ENCODE measurements at places on chromosomes 2 and 18.

- DNase-seq = no peak
Observed at GRCh38 chr18:9029131-9029530, 73.4 kb upstream of the NDUFV2 start.

GRCh38 chr2:210954386-210954907 lies 398.0 kb downstream of the CPS1 start:
- no peak for DNase-seq

- peak; percentile 47 for DNase-seq
Observed at GRCh38 chr2:188414869-188415753, 123.4 kb downstream of the GULP1 start.

DNA sequence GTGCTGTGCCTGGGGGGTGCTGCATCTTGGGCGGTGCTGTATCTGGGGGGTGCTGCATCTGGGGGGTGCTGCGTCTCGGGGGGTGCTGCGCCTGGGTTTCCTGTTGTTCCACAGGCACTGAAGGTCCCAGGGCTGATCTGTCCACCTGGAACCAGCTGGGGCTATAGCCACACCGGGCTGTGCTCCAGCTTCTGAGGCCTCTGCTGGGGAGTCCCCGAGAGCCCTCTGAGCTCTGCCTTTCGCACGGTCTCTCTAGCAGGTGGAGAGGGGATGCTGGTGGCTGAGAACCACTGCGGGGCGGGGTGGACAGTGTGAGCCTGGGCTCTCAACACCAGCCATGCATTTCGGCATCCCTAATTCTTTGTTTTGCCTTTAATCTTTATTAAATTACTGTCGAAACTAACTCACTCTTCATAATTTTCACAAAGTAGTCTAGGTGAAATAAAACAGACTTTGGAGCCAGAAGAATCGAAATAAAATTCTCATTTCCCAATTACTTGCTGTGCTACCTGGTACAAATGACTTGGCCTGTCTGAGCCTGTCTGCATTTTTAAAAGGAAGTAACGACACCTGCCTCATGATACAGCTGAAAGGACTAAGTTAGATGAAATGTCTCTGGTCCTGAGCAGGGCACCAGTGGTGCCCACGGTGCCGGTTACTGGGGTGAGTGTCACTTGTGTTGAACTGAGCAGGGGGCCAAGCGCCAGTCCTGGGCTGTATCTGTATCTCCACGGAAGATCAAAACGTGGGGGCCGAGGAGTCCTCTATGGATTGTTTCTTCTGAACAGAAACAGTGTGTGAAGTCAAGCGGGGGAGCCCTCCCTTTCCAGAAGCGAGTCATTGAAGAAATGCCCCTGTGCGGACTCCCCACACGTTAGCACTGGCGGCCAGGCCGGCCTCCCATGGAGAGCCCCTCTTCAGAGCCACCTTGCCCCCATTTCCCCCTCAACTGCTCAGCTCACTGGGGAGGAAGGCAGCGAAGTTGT lies 142.0 kb downstream of the ASB1 start:
- DNase-seq = no peak

- DNase-seq = no peak
Observed at GRCh38 chr18:25915907-25916306, 174.5 kb downstream of the SS18 start.

GRCh38 chr2:241895712-241896641 lies 26.4 kb downstream of the RTP5 start:
- peak; percentile 36 for DNase-seq

DNA sequence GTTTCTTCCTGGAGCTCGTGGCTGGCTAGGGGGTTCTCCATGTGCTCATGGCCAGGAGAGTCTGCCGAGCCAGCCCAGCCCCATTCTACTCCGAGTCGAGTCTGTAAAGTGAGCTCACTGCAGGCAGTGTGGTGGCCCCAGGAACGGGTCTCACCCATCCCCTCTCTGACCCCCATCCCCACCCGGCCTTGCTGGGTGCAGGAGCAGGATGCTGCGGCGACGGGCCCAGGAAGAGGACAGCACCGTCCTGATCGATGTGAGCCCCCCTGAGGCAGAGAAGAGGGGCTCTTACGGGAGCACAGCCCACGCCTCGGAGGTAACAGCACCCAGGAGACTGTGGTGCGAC lies 1.4 kb downstream of the ANO7 start:
- DNase-seq = no peak

DNA sequence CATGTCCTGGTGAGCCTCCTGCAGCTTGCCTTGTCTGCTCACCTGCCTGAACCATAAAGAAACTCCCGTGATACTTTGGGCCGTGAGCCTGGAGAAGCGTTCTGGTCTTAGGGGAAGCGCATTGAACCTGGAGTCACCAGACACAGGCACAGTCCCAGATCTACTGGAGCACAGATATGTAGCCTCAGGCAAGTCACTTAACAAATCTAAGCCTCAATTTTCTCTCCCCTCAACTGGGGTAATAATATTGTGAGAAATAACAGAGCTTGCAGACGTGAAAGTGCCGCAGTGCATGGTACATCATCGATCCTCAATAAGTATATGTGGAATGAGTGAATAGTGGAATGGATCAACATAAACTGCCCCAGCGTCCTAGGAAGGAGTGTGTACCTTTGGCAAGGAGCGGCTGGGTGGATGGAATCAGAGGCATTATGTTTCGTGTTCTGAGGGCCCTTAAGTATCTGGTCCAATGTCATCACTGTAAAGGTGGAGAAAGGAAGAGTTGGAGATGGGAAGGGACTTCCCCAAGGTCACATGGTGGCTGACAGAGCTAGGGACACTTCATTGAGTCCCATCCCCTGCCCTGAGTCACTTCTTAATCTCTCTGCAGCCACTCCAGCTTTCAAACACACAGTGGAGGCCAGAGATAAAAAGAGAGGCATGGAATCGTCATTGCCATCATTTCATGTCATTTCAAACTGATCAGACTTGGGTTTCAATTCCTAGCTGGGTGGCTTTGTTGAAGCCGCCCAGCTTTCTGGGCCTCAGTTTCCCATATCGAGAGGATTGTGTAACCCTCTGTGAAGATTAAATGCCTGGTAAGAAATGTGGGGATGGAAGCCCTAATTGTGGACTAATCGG lies 172.4 kb downstream of the DDX1 start:
- DNase-seq = no peak

GRCh38 chr18:54742120-54742519 lies 86.2 kb upstream of the RAB27B start:
- no peak for DNase-seq

- no peak for DNase-seq
Observed at GRCh38 chr2:58032764-58033080, 13.9 kb upstream of the VRK2 start.

- DNase-seq = no peak
Observed at GRCh38 chr2:27077231-27077630, 1.2 kb upstream of the EMILIN1 start.

DNA sequence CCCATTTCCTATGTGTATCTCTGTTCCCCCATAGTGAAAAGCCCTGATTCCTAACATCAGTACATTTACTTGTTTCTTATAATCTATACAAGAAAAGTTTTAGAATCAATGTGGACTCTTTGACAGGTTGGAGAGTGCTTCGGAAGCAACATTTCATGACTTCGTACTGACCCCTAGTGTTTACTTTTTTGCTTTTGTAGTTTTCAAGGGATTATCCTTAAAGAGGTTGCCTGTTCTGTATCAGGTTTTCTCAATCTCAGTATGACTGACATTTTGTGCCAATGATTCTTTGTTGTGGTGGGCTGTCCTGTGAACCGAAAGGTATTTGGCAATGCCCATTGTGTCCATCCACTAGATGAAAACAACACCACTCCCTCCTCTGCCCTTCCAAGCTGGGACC lies 43.3 kb upstream of the SERPINB2 start:
- DNase-seq = peak; percentile 70

- DNase-seq = peak; percentile 99
Observed at GRCh38 chr2:44100351-44100750, 68.3 kb upstream of the PPM1B start.

- peak; percentile 95 for DNase-seq
Observed at GRCh38 chr2:41194230-41194629, 742.3 kb upstream of the SLC8A1 start.

DNA sequence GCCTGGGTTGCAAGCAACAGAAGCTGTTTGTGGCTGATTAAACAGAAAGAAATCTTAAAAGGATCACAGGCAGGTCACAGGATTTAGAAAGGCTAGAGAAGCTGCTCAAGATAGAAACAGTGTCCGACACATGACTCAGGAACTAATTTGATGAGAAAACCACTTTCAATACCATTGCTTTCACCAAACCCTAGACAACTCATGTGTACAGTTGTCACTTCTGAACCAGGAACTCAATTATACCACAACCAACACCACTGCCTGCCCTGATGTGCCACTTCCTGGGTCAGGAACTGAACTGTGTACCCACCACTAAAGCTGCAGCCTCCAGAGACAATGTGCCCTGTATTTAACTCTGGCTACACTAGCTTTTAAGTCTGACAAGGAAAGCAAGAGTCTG lies 56.0 kb downstream of the TMEM247 start:
- peak; percentile 29 for DNase-seq

DNA sequence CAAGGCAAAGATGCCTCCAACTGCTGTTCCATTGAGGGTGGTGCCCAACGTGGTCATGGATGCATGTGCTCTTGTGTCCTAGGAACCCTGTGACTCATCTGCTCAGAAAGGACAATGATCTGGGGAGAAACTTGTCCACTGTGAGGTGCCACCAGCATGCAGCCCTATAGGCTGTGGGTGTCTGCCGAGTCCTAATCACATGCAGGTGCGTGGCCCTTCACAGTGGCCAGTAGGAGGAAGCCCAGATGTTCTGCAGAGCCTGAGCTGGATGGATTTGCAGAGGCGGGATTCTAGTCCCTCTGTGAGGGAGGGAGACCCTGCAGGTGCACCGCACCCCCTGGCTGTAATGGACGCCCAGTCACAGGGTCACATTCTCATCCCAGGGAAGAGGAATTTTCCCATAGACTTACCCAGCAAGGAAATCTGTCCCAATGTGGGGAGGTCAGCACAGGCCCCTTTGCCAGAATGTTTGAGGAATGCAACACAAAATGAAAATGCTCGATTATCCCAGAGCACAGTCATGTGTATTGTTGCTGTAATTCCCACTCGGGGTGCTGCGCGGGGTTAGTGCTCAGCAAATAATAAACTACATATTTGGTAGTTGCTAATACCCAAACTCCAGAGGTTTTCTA lies 13.9 kb downstream of the GDF7 start:
- DNase-seq = no peak

DNA sequence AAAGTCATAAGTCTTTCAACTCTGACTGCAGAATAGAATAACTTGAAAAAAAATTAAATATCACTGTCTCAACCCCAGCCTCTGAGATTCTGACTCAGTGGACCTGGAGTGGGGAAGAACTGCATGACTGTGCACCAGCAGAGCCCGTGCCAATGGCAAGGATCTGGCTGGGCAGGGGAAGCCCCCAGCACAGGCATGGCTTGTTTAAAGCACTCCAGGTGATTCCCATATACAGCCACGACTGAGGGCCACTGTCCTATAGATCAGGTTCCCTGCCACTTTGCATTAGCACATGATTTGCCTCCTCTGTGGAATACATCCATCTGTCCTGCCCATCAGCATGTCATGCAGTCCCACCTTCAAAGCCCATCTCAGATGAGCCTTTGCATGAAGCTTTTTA lies 45.9 kb upstream of the NCK2 start:
- DNase-seq = no peak

DNA sequence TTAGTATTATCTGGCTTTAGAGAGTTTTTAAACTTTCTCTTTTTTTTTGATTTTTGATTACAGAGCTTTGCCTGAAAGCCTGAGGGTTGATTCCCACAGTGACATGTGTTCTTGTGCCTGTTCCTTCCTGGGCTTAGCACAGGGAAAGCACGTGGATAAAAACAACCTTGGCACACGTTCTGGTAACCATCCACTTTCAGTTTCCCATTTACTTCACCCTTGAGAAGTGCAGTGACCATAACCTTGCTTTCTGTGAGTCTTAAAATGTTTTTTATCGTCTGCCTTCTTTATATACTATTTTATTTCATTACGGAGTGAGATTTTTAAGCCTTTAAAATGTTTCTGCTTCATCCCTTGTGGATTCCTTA lies 11.5 kb downstream of the CD226 start:
- peak; percentile 33 for DNase-seq

- no peak for DNase-seq
Observed at GRCh38 chr2:117631152-117631945, 183.1 kb upstream of the DDX18 start.

- DNase-seq = peak; percentile 32
Observed at GRCh38 chr2:221554769-221555493, 17.2 kb downstream of the EPHA4 start.

DNA sequence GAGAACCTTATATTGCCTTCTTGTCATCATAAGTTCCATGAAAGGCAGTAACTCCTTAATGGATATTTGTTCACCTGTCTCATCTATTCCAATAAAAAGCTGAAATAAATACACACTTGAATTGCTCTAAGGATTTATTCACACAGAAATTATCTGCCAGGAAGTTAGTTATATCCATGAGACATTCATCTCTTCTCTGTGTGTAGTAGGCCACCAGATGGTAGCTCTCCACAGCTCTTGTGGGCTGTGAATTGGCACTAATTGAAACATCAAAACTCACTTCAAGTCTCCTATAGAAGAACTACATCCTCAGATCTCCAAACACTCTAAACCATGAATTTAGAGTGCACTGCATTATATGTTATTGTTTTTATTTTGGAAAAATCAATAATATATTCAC lies 189.6 kb downstream of the DSC3 start:
- no peak for DNase-seq

GRCh38 chr2:58435246-58435645 lies 194.1 kb upstream of the FANCL start:
- DNase-seq = no peak

GRCh38 chr2:197217541-197217940 lies 93.0 kb downstream of the ANKRD44 start:
- no peak for DNase-seq

DNA sequence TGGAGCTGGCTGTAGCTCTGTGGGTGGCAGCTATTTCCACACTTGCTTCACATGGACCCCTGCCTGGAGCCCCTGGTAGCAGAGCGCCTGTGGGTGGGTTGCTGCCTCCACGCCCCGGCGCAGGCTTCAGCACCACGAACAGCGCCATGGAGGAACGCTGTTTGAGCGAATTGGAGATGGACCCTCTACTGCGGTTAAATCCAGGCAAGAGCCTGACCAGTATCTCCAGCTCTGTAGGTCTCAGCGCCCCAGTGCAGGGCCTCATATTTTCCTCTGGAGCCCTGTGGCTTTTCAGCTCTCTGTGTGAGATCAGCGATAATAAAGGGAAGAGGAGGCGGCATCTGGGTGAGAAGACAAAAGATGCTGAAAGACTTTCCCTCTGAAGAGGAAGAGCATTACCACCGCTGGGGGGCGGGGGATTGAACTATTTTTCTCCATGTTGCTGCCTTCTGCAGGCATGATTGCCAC lies 12.0 kb downstream of the ONECUT2 start:
- no peak for DNase-seq

GRCh38 chr2:133122529-133122928 lies 445.7 kb downstream of the NCKAP5 start:
- no peak for DNase-seq

- no peak for DNase-seq
Observed at GRCh38 chr2:55054106-55054875, 4.0 kb upstream of the RTN4 start.

- peak; percentile 67 for DNase-seq
Observed at GRCh38 chr18:57898506-57899124, 95.5 kb upstream of the ATP8B1 start.

GRCh38 chr2:203706403-203706802 lies at the start of gene CD28:
Gene CD28, plus strand, starts transcription at chr2:203706639. Its CDS starts 58 bp downstream, at chr2:203706697.
- no peak for DNase-seq

GRCh38 chr2:216643986-216644659 lies 10.9 kb downstream of the IGFBP2 start:
- DNase-seq = no peak

- DNase-seq = no peak
Observed at GRCh38 chr2:240958366-240959213, 39.8 kb upstream of the SNED1 start.

Data from renal cortical epithelial cell (primary cell).